ENCODE measurements at places on chromosomes 6 and 20. TPM values are rescaled to one million over a fixed set of nuclear protein-coding genes. Genes with fewer than 3 reads are reported as not detected.

- no peak for DNase-seq
Measured at GRCh38 chr6:162773996-162774395, 46.2 kb downstream of the PACRG start.

DNA sequence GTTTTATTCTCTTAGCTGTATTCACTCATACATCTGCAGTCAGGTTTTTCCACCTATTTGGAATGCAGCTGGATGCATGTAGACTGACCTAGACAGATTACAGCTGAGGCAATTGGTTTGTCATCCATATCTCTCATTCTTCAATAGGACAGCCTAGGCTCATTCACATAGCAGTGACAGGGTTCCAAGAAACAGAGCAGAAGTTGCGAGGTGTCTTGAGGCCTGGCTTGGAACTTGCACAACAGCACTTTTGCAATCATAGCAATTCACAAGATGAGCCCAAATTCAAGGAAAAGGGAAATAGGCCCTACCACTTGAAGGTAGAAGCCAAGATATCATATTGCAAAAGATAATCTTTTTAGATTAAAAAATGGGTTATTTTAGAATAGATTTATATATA lies 508.9 kb upstream of the JAG1 start:
- no peak for DNase-seq

DNA sequence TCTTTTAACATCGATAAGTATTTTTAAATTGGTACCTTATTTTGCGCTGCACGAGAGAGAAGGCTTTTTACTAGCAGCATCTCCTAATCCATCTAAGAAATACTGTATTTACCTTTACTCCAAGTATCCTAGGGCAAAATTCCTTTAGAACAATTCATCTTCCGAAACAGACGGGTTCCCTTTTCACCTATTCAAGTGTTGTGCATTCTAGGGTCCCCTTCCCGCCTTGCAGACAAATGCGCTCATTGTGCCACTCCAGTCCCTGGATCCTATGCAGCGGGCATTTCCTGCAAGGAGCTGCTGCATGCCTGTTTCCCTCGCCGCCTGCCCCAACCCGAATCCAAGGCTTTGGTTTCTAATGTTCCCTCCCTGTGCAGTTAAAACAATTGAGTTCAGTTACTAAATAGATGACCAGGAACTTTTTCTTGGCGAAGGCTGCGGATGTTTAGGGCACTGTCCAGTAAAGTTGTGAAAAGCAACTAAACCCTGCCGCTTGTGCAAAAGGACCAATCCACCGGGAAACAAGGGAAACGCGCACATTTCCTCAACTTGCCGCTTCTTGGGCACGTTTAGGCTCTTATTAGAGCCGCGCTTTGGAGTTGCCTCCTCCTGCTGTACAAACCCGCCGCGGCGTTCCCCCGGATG lies 556 bp upstream of the SCAF8 start:
- peak; percentile 56 for DNase-seq

- no peak for DNase-seq
Measured at GRCh38 chr20:8803941-8804340, 264.9 kb upstream of the PLCB4 start.

Gene PAK5
- 0.19 TPM for total RNA-seq

DNA sequence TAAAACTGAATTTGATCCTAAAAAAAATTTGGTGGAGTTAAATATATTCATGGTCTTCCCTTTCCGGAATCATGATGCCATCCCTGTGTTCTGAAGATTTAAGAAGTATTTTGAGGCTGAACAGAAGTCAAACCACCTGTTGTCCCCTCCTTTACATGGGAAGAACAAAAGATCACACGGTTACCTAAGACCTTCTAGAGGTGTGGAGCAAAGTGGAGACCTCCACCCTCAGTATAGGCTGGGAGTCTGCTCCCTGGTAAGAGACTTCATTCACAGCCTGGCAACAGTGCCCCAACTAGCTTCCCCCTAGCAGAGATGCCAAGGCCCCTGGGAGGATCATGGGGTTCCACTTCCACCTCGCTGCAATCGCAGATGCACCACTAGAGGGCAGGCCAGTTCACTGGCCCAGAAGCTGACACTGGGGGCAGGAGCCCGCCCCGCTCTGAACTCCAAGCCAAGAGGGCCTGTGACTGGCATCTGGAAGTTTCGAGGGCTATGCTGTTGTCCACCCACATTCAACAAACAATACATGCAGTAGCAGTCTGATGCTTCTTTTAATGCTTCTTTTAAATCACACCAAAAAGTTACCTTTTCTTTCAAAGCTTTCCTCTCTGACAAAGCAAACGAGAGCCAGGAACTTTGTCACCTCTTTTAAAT lies 19.5 kb upstream of the UBE2J1 start:
- DNase-seq = no peak

DNA sequence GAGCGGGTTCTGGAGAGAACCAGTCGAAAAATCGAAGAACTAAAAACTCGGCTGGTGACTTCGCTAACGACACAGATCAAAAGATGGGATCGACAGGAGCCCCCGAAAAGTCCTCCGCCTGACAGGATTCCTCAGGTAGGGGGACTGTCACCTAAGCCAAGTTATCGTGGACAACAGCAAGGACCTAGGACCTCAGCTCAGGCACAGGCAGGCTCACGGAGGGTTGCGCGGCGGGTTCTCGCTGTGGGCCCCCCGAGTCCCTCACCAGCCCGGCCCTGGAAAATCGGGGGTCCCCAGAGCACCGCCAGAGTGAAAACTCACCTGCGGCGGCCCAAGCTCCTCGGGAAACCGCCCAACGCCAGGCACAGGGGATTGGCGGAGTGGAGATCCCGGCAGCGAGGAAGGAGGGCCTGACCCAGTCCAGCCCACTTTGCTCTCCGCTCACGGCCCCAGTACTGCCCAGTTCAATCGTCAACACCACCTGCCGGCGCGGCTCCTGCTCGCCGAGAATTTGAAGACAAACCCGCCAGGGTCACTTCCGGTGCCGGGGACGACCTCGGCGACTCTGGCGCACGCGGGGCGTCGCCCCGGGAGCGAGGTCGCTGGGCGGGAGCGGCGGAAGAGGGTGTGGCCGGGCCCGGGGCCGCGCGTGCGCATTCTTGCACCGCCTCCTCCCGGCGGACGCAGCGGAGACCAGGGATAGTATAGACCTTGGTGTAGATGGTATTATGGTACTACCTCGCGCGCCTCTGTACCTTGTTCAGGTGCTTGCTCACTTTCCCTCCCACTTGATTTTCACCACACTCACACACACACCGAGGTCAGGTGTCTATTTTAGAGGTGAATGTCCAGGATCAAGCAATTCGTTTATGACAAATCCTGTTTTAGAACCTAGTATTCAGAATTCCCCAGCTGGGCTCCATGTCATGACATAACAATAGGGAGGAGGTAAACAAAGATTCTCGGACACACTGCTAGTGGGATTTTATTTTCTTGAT lies at the start of gene KATNA1:
Gene KATNA1 (minus strand): TSS at position 567 of the 998 bp plus-strand sequence. CDS start 10,167 bp downstream, outside the sequence.
- DNase-seq = peak; percentile 38

Gene RBCK1
- 124 TPM for total RNA-seq

DNA sequence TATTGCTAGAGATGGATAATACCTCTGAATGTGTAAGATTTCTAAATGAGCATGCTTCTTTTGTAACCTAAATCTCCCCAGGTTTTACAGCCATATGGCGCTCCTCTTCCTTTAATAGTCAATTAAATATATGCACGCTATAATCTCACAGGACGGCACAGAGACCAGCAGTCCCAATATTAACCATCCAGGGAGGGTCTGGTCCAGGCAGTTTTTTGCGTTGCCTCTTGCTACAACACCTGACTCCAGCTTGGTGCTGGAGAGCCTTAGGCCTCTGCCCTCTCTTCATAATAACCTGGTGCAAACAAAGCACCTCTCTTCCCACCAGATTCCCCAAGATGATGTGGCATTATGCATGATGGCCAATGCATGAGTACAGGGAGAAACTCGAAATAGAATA lies 183.4 kb downstream of the LY86 start:
- DNase-seq = no peak

GRCh38 chr6:122416825-122417224 lies 17.4 kb downstream of the HSF2 start:
- no peak for DNase-seq

DNA sequence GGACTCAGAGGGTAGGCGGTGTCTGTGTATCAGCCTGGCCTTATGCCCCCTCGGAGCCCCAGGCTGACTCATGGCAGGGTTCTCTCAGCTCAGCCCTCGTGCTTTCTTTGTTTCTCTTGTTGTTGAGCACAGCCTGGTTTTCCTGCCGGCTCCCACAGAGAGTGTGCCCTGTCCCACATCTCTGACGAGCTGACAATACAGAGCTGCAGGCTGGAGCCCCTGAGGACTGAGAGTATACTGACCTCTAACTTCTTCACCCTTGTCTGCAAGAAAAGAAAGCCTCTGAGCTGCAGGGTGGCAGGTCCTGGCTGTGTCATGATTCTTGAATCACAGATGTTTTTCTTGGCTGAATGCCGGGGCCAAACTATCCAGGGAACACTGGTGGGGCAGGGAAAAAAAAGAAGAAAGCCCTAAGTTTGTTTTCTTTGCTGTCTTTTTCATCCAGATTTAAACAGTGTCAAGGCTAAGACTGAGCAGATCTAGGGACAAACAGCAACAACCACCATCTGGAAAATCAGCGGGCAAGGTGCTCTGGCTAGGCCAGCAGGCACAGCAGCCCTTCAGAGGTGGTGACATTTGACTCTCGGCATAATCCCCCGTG lies 63.3 kb upstream of the ZNF133 start:
- peak; percentile 41 for DNase-seq

DNA sequence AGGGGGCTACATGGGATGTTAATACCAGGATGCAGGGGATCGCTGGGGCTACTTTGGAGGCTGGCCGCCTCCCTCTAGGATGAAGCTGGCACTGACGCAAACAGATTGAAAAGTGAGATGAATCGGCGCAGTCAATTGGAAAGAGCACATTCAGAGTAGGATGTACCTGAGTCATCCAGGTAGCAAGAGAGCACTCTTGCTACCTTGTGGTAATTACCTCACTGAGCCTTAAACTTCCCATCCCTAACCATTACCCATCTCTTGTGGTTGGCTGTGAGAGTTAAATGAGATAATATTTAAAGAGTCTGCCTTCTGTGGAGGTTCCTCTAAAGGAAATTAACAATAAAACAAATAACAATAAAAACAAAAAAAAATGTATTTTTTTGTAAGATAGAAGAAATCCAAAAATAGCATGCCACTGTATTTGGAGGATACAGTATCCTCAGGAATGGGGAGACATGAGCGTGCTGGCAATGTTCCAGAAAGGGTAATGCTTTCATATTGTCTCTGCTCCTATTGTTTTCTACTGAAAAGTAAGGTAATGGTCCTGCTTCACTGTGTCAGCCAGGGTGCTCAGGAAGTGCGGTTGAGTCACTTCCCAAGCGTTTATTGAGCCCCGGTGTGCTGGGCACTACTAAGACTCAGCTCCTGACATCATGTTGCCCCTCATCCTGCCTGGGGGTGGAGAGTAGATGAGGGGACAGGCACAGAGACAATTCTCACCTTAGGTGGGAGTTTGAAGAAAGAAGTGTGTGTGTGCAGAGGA lies 301.1 kb downstream of the EYA4 start:
- DNase-seq = no peak

DNA sequence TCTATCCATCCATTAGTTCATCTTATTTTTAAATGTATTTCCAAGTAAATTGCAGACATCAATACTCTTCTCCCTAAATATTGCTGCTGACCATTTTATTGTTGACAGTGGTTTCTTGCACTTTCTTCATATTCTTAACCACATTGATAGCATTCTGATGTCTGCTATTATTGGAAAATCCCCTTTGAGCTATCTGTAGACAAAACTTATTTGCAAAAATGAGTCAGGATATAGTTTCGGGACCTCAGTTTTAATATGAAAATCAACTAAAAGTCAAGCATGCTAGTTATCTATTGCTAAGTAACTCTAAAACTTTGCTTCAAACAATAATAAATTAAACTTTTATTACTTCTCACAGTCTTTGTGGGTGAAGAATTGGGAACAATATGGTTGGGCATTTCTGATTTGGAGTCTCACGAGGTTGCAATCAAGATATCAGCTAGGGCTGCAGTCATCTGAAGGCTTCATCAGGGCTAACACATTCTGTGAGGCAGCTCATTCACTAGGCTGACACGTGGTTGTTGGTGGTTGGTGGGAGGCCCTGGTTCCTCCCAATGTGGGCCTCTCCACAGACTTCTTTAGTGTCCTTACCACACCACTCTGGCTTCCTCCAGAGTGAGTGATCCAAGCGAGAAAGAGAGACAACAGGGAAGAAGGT lies 32.7 kb downstream of the CD109 start:
- DNase-seq = no peak
